ENCODE measurements at places on chromosomes 12 and 14.

- DNase-seq: no peak
Measured at GRCh38 chr12:79016181-79016580, 151.6 kb downstream of the SYT1 start.

- no peak for DNase-seq
Measured at GRCh38 chr14:100116134-100116533, 43.3 kb downstream of the DEGS2 start.

DNA sequence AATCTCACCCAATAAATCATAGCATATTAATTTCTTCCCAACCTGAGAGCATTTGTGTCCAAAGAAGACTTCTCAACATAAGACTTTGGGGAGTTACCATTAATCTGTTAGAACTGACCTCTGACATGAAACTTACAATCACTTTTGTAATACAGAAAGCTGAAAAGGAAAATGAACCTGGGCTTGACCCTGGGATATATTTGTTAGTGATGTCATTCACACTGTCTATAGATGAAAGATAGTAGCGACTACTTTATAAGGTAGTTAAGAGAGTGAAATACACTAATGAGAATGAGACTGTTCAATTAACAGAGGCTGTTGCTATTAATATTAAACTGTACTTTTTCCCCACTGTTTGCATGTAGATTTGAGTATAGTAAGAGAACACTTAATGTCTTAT, 1334.8 kb upstream of the TMEM132C start:
- DNase-seq: no peak

- peak; percentile 34 for DNase-seq
Measured at GRCh38 chr12:104137001-104137901, 759 bp downstream of the NFYB start.

DNA sequence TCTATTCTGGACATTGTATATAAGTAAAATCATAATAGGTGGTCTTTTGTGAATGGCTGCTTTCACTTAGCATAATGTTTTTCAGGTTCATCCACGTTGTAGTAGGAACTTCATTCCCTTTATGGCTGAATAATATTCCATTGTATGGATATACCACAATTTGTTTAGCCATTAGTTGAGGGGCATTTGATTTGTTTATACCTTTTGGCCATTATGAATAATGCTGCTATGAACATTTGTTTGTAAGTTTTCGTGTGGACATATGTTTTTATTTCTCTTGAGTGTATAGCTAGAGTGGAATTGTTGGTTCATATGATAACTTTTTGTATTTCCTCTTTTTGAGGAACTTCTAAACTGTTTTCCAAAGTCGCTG, 123.3 kb downstream of the TTLL5 start:
- DNase-seq: no peak

DNA sequence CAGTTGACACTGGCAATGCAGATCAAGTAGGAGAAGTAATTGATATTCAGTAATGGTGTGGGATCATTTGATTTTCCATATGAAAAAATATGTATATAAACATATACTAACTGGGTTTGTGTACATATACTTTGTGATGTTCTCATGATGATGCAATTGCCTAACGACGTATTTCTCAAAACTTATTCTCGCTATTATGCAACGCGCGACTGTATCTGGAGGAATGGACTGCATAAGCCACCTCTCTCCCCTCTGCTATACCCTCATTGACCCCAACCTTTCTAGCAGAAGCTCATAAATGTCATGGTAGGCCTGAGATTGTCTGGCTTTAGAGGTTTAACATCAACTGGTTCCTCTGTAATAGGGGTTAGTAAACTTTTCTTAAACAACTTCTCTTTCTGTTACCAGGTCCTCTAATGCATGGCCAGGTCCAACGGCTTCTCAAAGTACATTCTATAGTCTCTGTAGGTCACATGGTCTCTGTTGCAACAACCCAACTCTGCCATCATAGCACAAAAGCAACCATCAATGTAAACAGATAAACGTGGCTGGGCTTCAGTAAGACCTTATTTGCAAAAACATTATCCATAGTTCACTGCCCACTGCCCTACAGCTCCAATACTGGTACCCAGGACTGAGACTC, 59.3 kb downstream of the FOXN3 start:
- no peak for DNase-seq

- no peak for DNase-seq
Measured at GRCh38 chr12:89126712-89127111, 225.6 kb downstream of the DUSP6 start.

DNA sequence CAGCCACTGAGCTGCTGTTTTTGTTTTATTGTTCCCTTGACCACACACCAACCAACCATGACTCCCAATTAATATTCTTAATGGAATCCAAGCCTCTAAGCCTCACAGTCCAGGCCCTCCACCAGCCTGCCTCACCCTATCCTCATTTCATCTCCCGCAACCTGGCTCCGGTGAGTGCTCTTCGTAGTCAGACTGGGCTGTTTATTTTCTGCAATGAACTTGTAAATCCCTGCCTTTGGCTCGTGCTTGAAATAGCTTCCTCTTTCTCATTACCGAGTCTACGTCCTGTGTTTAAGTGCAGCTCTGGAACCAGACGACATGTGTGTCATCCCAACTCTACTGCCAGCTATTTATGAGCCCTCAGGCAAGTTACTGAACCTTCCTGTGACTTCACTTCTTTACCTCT, 12.4 kb upstream of the ETFBKMT start:
- no peak for DNase-seq

GRCh38 chr14:41607304-41607775, 664 bp downstream of the LRFN5 start:
- DNase-seq: no peak
